ENCODE measurements at places on chromosomes 12 and 14.

DNA sequence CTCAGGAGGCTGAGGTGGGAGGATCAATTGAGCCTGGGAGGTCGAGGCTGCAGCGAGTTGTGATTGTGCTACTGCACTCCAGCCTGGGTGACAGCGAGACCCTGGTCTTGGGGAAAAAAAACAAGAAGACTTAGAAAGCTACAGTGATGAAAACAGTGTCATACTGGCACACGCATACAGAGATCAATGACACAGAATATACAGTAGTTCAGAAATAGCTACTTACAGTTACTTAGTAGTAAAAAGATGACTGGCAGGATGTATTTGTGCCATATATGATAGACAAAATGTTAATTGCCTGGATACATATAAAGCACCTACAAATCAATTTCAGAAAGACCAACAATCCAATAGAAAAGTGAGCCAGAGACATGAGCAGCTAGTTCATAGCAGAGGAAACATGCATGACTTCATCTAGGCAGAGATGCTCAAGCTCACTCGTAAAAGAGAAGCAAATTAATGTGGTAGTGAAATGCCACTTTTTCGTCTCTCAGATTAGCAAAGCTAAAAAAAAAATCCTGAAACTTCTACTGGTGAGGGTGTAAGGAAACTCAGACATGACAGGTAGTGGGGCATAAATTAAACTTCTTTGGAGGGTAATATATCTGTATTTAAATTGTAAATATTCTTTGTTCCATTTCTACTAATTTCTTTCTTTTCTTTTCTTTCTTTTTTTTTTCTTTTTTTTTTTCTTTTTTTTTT lies 2.5 kb upstream of the ALDH2 start:
- DNase-seq, result no peak

DNA sequence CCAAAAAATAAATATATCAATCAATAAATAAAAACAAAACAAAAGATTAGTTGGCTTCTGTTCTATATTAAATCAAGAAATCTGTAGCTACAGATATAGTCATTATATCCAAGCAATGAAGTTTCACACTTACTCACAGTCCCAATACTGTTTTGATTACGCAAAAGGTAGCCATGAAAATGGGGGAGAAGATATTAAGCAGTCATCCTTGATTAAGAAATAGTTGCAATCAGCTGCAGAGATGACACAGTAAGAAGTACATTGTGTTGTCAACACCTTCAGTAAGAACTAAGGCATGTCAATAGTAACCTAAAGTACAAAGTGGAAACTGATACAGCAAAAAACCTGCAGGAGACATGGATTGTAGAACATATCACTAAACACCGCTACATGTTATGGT lies 11.0 kb upstream of the RHOJ start:
- no peak for DNase-seq

DNA sequence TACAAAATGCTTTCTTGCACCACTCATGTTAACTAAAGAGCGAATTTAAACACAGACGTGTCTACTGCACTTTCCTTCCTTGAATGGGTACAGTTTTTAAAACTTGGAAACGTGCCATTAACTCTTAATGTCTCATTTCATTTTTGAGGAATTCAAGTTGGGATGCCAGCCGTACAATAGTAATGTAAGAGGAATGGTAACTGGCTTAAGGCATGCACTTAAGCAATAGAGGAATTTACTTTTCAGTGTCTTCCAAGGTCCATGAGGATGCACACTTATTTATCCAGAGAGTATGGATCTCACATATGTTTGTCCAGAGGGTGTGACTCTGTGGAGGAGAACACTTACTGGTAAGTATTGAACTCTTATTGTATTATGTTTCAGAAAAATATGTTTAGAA lies 52.9 kb downstream of the PPP4R4 start:
- peak; percentile 72 for DNase-seq

DNA sequence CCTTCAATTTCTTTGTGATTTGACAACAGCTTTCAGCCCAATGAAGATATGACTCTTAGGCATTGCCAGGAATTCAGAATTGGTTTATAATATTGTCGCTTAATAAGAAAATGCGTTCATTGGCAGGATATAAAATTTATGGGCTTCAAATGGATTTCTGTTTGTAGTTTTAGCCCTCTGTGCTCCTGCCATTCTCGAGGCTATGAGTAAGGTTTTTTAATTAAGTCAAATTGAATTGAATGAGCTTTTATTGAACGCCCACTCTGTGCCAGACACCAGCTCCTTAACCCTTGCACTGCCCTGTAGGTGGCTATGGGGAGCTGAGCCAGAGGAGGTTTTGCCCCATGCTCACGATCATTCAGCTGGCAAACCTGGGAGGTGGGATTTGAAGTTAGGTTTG lies 115.1 kb downstream of the SLC25A47 start:
- no peak for DNase-seq

DNA sequence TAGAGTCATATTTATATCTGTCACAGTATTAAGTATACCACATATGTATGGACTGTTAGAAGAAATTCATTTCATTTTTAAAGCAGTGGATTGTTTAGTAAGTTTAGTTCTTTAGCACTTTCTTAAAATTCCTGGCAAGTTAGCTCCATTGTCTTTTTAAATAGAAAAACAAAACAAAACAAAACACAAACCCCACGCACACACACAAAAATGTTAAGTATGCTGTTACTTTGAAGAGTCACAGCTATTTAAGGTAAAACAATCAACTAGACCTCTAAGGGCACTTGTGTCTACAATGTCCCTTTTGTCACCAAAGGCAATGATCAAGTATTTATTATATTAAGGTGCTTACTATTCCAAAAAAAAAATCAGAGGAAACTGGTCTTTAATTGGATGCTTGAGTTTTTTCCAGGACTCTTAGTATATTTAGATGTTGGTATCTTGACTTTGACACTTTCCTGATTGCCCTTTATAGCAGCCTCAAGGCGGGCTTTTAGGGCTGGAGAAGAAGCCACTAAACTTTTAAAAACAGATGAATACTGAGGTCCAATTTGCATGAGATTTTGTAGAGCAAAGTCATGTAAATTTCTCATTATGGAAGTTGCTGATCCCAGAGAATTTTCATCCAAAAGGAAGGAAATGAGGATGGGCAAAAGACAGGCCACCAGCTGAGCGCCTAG lies 85.5 kb upstream of the HECTD1 start:
- no peak for DNase-seq
